ENCODE measurements at places on chromosomes 3 and 15.

- no peak for DNase-seq
Measured at GRCh38 chr3:40192628-40193027, 116.9 kb upstream of the EIF1B start.

GRCh38 chr15:41408234-41408641 is 5.9 kb upstream of the NDUFAF1 start:
- no peak for DNase-seq

GRCh38 chr3:175179055-175179454 is 319.9 kb downstream of the NAALADL2 start:
- DNase-seq = no peak

- DNase-seq = no peak
Measured at GRCh38 chr3:146382386-146382785, 87.0 kb downstream of the PLSCR2 start.

DNA sequence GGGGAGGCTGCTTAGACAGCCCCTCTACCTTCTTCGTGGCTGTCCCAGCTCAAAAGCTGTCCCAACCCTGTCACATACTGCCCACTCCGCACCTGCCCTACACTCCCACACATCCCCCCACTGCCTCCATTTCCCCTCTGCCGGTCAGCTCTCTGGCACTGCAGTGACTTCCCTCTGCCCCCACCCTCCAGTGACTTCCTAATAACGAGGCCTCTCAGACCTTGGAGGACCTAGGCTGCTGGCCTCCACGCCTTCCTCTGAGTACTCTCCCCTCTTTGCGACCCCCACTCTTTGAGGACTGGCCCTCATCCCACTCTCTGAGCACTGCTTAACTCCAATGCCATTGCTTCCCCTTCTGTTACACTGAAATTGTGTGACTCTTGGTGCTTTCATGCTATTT is 45.3 kb downstream of the KY start:
- no peak for DNase-seq

All from CD4-positive, alpha-beta T cell treated with Interleukin-6 at 100 ng/mL for 8 hours (primary cell).